ENCODE measurements at places on chromosomes 1 and 21.

- DNase-seq, result no peak
Observed at GRCh38 chr1:218686258-218686657, 341.1 kb downstream of the TGFB2 start.

- peak; percentile 51 for DNase-seq
Observed at GRCh38 chr1:20483833-20484518, 2.0 kb downstream of the CAMK2N1 start.

DNA sequence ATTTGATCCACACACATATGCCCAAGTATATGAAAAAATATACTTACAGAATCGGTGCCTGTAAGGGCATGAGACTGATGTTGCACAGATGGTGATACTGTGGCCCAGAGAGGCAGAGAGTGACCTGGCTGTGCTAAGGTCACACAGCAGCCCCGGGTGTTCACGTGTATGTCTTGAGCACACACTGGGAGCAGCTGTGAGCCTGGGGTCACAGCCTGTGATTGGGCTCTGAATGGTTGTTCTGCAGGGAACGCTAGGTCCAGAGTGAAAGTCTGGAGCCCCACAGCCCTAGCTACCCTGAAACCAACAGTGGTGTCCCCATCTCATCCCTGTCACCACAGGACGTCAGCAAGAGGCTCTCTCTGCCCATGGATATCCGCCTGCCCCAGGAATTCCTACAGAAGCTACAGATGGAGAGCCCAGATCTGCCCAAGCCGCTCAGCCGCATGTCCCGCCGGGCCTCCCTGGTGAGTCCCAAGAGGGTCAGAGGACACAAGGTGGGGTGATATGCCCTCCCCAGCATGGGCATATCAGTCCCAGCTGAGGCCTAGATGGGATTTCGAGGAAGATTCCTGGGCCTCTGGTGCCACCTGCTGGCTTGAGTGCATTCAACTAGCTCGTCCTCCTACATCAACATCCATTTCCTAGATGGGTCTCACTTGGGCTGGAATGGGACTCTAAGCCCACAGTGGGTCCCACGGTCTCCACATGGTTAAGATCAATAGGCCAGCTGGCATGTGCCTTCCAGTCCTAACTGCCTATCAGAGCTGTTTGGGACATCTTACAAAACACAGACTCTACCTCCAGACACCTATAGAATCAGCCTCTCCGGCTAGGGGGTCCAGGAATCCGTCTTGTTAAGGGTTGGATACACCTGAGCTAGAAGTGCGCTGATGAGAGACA, 19.7 kb downstream of the CDK18 start:
- DNase-seq, result peak; percentile 85

GRCh38 chr1:54995835-54996234, 2.9 kb upstream of the BSND start:
- DNase-seq, result no peak

DNA sequence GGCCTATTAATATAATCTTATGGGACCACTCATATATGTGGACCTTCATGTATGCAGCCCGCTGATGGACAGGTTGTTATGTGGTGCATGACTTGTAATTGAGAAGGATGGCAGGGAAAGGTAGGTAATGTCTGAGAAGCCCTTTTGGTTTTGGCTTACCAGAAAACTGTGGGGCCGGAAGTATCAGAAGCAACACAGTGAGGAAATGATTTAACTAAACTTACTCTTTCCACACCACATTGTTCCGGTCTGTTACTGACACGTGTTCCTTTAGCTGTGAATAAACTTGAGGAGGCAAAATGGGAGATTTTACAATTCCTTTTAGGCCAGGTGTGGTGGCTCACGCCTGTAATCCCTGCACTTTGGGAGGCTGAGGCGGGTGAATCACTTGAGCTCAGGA, 32.4 kb downstream of the KIF1B start:
- no peak for DNase-seq

DNA sequence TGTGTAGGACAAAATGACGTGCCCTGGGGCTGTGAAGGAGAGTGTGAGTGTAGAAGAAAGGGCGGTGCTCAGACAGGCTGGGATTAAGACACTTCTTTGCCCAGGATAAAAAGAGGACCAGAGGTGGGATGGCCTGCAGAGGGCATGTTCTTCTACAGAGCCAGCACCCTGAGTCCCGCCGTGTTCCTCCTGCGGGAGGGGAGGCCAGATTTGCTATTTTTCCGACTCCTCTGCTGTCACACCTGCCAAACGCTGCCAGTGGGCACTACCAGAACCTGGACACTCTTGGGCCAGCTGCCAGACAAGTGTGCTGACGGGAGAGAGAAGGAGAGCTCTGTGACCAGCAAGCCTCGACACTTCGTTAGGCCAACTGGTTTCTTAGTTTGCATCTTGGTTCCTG, 206.4 kb downstream of the PLD5 start:
- DNase-seq, result no peak

DNA sequence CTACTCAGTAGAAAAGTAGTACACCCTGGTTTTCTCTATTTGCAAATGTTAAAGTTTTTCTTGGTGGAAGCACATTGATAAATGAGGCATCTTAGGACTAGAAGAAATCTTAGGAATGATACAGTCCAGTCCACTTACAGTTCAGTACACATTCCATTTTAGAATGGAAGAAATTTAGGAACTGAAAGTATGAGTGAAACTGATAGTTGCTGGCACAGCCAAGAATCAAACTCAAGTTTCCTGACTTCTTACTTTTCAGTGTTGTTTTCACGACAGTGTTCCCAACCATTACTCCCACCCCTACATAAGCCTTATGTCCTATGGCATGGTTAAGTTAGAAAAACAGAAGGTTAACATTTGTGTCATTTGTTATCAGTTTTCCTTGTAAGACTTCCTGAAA, 258.5 kb downstream of the BACH1 start:
- no peak for DNase-seq

- no peak for DNase-seq
Observed at GRCh38 chr1:162908780-162909179, 47.8 kb upstream of the CCDC190 start.

DNA sequence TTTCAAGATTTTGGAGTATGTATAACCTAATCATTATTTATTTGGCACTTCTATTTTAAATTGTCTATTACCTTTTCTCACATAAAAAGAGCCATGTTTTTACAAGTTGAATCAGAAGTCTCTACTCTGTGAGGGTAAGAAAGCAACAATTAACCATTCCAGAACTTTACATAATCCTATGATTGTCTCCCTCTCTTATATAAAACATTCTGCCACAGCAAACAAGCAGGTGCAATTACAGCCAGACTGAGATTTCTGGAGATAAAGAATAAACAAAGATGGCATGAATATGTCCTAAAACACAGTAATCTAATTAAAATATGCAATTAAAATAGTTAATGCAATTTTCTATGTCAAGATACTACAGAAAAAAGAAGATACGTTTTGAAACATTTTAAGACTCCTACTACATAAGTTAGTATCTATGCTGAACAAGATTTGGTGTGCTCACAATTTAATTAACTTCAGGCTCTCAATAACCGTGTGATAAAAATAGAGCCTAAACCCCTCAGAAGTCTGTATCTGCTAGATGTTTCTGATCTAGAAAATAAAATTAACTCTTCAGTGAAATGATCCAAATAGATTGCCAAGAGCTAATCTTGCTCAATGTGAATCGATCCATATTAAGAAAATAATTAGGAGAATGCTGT, 13.7 kb upstream of the TMPRSS15 start:
- no peak for DNase-seq

GRCh38 chr1:100353988-100354387, 1.7 kb downstream of the CDC14A start:
- no peak for DNase-seq

GRCh38 chr1:101055623-101056022, 30.0 kb upstream of the DPH5 start:
- no peak for DNase-seq

DNA sequence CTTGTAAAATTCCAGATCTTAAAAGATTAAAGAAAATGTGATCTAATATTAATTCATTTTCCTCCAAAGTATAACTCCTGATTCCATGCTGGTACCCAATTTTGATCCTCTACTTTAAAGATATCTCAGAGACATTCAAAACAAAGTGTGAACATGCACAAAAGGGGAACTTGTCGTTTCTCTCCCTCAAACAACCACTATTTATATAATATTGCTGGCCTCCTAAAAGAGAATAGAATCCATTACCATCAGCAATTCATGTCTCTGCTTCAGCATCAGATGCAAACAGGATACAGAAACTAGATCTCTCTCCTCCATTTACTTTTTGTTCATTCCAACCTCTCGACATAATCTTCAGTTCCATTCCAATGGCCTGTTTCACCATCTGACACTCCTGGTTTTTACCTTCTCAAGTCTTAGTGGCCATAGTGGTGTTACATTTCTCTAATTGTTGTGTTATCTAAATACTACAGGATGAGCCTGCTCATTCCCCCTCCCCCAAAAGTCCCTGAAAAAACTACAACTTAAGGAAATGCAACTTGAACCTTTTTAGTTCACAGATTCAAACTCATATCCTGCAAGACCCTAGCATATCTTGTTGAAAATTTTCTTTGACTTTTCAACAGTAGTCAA, 4.1 kb downstream of the NRIP1 start:
- no peak for DNase-seq

DNA sequence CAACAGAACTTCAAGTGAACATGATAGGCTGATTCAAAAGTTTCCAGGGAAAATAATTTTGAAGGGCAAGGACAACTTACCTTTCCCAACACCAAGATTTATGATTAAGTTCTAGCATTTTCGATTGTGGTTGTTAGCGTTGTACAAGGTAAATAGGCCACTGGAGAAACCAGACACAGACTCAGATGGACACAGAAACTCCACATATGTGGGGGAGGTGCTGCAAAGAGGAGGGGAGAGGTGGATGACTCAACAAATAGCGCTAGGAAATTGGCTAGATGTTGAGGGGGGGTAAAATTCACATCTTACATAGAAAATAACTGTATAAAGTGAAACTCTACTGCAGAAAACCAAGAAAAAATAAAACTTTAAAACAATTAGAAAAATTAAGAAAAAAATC, 564.4 kb downstream of the MATN1 start:
- no peak for DNase-seq

GRCh38 chr1:18927654-18928272, 25.4 kb upstream of the ALDH4A1 start:
- DNase-seq, result no peak

- no peak for DNase-seq
Observed at GRCh38 chr1:225713281-225713680, 60.4 kb upstream of the ENAH start.

DNA sequence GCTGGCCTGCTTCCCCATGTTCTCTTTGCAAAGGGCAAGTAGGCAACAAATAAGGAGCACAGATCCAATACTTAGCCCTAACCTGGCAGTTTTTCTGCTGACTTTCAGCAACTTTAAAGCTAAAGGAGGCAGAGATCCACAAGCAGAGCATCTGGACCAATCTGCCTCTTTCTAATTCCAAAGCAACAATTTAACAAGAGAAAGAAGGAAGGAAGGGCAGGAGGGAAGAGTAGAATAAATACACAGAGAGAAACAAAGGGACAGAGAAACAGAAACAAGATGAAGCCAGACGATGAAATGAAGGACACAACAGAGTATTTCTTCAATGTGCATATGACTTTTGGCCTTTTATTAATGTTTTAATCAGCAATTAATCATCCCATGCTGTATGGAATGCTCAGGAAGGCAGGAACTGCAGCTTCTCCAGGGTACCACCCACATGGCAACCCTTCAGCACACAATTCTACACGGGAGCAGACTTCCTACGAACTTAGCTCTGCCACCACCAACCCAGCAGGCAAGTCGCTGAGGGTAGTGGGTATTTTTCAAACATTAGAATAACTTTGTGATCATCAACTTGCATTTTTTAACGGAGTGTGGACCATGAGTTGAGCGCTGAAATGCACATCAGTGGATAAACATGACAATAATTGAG, 15.3 kb downstream of the CLCC1 start:
- DNase-seq, result no peak

DNA sequence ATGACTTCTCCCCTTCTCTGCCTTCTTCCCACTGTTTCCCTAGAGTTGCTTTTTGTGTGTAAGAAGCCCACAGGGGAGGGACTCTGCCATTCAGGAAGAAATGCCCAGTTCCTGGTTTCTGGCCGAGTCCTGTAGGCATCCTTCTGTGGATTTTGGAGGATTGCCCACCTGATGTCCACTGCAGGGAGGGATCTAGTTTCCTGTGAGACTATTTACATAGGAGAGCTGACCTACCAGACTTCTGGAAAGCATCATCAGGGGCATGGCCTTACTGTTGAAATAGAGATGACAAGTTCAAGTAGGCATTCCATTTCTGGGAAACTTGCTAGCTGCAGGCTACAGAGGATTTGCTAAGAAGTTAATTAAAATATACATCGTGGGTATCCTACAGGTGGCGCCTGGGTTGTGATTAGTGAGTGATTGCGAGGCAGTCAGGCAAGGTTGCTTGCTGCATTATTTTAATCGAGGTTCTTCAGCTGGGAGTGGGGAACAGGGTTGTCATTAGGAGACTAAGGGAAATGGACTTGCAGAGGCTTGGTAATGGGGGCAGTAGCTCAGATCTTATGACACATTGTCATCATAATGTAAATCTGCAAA, 148.7 kb downstream of the HHAT start:
- DNase-seq, result no peak

DNA sequence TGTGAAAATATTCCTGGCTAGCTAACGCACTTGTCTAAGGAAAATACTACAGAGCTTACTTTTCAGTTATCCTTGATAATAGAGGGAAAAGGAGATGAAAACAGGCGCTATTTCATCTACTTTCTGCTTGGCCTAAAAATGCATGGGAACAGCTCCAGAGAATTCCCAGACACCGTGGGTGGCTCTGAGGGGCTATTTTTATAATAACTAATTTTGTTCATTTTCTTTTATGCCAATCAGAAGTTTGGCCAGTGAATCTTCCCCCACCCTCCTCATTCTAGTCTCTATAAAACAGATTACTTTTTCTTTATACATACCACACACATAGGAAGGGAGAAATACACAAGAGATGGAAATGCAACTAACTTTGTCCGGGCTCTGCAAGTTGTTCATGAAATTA, 322.9 kb downstream of the SETD4 start:
- no peak for DNase-seq

DNA sequence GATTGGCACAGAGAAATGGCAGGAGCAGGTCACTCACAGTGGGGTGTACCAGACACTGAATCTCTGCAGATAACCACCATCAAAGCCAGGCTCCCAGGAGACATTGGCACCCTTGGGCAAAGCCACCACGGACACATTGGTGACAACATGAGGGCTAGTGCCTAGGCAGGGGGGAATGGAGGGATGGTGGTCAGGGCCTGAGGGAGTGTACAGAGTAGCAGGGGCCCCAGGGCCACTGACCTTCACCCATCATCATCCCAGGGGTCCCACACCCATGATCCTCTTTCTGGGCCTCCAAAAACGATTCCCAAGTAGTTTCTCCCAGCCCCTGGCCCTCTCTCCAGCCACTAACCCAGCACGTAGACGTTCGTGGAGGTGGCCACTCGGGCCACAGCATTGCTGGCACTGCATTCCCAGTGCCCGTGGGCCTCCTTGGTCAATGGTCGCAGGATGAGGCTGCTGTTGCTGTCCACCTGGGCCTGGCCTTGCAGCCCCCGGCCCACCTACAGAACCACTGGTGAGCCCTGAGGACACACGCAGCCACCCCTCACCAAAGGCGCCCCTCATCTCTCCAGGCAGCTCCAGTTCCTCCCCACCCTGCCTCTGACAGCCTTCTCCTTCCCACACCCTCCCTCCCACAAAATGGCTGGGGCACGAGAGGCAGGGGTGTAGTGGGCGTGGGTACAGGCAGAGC, 5.9 kb upstream of the TAGLN2 start:
- DNase-seq, result no peak

GRCh38 chr1:39704757-39705156, 13.5 kb upstream of the HPCAL4 start:
- no peak for DNase-seq

Measured in amygdala (tissue), 56 donors.